Fibroblast of the aortic adventitia (primary cell): ENCODE measurements at places on chromosomes 1 and 21. TPM values are rescaled to one million over a fixed set of nuclear protein-coding genes. Genes with fewer than 3 reads are reported as not detected.

Gene CCDC190
- total RNA-seq: 0.16 and 4.6 TPM in 2 replicates

Gene AADACL4
- total RNA-seq: not detected in 2 replicates

Gene OR2T29
- not detected in 2 replicates for total RNA-seq

Gene SYT14
- total RNA-seq: 0.08 and 35.0 TPM in 2 replicates

Gene LCK
- total RNA-seq: not detected in 2 replicates

Gene NUDT4B
- 72.0 and 77.5 TPM in 2 replicates for total RNA-seq

Gene ACTL8
- not detected in 2 replicates for total RNA-seq

Gene MSH4
- 0.09 and 0.16 TPM in 2 replicates for total RNA-seq

Gene IFI44
- total RNA-seq: 14.2 and 66.6 TPM in 2 replicates

Gene NTMT2
- total RNA-seq: not detected in 2 replicates

Gene RPRD2
- total RNA-seq: 12.2 and 19.3 TPM in 2 replicates

Gene VCAM1
- 0.63 and 24.8 TPM in 2 replicates for total RNA-seq

- no peak for DNase-seq
Observed at GRCh38 chr1:50418600-50419109, 4.6 kb downstream of the DMRTA2 start.

DNA sequence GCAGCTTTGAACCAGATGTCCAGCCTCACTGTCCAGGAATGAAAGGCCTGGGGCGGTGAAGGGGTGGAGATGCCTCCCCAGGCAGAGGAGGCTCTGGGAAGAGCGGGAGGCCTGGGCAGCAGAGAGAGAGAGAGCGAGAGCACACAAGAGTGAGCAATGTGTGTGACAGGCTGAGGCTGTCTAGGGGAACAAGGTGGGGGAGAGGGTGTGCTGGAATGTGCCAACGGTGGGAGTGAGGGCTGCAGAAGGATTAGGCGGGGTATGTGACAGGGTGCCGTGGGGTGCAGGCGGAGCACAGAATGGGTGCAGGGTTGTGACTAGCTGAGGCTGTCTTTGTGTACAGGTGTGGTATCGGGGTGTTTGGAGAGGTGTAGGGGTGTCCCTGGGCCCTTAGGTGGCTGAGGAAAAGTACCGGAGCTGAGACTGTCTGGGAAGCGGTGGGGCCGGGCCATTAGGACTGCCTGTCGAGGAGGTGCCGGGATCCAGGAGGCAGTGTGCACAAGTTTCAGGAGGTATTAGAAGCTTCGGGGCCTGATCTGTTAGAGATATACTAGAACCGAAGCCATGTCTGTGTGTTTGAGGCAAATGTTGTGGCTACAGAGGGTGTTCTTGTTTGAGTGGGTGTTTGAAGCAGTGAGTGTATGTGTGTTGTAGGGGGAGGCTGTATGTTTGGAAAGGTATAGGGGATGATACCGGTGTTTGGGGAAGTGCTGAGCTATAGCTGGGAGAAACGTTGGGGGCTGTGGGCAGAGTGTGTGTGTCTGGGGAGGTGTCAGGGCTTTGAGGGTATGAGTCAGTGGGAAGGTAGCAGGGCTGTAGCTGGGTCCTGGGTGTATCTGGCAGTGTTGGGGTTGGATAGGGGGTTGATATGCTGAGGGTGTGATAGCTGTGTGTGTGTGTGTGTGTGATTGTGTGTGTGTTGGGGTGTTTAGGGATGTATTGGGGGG, 9.1 kb downstream of the AHDC1 start:
- no peak for DNase-seq

- no peak for DNase-seq
Observed at GRCh38 chr1:17825273-17826164, 70.4 kb downstream of the ACTL8 start.

DNA sequence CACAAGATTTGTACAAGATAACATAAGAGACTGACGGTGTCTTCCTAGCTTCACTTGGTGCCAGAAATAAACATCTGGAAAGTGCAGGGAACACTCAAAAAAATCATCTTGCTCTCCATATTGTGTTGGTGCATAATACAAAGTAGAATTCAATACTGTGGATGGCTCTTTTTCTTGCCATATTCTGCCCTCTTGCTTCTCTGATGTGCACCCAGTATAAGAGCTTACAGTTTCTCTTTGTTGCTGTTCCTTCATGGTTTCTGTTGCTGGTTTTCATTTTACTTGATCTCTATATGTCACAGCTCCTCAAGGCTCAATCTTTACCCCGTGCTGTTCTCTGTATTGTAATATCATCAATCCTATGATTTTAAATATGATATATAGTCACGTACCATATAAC, 528.5 kb upstream of the ZP4 start:
- DNase-seq: no peak

- no peak for DNase-seq
Observed at GRCh38 chr1:237279629-237280028, 237.6 kb downstream of the RYR2 start.

GRCh38 chr1:191579019-191579418, 579.2 kb upstream of the RGS18 start:
- DNase-seq: peak; percentile 28

DNA sequence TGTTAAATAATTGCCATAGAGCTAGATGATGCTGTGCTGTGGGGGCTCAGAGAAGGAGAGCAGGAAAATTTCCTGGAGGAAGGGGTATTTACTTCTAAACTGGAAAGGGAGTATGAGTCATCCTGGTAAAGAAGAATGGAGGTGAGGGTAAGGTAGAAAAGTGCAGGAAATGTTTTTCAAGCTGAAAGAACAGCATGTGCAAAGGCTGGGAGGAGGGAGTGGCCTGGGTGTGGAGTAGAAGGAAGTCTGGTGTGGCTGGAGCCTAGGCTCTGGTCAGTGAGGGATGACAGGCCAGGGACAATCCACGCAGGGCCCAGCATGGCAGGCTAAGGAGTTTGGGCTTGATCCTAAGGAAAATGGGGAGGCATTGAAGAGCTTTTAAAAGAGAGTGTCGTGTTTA, 45.9 kb downstream of the MATN1 start:
- no peak for DNase-seq

GRCh38 chr1:22738522-22738921, 27.9 kb downstream of the EPHB2 start:
- no peak for DNase-seq

DNA sequence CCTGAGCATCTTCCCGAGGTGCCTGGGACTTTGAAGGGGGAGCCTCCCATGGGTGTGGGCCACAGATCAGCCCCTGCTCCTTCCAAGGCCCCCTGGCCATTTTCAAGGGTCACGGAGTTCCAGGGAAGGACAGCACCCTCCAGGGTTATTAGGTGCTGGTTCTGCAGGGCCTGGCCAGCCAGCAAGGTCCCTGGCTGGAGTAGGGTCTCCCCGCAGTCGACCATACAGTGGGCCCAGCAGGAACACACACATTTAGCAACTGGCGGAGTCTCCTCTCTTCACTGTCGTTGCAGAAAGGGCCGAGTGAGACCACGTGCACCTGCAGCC, 17.7 kb upstream of the SUMO3 start:
- DNase-seq: no peak

DNA sequence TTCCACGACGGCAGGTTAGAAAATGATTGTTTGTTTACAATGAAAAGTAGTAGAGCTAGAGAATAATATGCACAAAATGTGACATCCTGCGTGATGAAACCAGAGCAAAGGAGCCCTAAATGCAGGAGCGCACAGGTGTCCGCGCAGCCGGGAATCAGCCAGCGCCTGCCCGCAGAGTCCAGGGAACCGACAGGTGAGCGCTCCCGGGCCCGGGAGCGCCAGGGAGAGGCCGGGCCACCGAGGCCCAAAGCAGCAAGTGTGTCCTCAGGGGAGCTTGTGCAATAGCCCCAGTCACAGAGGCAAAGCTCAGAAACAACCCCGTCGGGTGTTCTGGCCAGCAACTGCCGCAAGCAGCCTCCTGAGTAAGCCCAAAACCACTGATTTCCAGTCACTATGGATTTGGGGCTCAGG, 789 bp upstream of the GALE start:
- no peak for DNase-seq

GRCh38 chr1:199766218-199766792, 261.2 kb upstream of the NR5A2 start:
- DNase-seq: no peak

- DNase-seq: peak; percentile 80
Observed at GRCh38 chr1:176843352-176844297, 320.9 kb downstream of the ASTN1 start.

GRCh38 chr1:63352736-63353135, 14.7 kb upstream of the ALG6 start:
- no peak for DNase-seq

- DNase-seq: no peak
Observed at GRCh38 chr1:92168657-92169056, 49.1 kb upstream of the C1orf146 start.

GRCh38 chr1:12124693-12125421, 41.9 kb upstream of the TNFRSF1B start:
- peak; percentile 87 for DNase-seq

GRCh38 chr1:93237021-93237420, 56.5 kb downstream of the CCDC18 start:
- no peak for DNase-seq

GRCh38 chr1:230573658-230574057, 68.6 kb upstream of the COG2 start:
- DNase-seq: no peak

GRCh38 chr1:191662746-191663145, 495.5 kb upstream of the RGS18 start:
- DNase-seq: no peak

DNA sequence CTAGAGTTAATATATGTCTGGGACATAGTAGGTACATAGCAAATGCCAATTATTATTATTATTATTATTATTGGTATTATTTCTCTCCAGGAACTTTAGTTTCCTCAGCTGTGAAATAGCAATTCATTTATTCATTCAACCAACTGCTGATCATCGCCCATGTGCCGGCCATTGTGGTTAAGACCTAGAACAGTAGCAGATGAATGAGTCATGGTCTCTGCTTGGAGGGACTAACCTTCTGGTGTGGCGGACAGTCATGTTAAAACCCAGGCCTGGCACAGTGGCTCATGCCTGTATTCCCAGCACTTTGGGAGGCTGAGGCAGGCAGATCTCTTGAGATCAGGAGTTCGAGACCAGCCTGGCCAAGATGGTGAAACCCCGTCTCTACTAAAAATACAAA, 23.8 kb upstream of the LDLRAP1 start:
- DNase-seq: peak; percentile 52

DNA sequence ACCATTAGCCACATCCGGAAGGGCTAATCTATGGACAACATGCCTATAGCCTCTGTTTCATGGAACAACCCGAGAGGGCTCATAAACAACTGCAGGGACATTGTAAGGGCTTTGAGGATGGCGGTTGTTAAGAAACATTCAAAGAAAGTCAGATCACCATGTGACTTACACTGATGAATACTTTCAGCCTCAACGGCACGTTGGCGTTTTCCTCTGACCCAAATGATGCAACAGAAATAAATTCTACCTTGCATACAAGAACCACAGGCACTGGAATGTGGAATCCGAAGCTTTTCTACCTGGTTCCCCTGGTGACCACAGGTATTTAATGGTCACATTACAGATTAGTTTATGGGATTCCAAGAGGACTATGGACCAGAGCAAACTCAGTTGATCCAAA, 107.0 kb downstream of the CLIC6 start:
- DNase-seq: no peak

DNA sequence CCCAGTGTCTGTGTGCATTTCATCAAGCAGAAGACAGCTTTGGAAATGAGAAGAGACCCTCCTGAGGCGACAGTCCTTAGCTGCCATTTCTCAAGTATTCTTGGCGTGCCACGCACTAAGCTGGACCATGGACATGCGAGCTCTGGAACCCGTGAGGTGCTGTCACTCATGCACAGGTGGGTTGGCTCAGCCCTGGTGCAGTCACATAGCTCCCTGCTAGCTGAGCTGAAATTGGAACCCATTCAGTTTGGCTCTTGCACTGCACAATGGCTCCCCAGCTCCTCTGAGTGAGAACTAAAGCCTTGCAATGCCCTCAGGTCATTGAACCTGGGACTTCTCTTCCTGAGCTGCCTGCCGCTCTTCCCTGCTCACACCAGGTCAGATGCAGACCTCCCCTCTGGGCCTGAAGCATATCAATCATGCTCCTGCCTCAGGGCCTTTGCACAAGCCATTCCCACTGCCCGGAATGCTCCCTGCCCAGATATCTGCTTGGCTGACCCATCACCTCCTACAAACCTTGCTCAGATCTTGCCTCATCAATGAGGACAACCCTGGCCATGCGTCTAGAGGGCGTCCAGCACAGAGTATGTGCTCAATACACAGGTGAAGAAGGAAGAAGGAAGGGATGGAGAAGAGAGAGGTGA, 6.3 kb upstream of the SRARP start:
- DNase-seq: no peak

DNA sequence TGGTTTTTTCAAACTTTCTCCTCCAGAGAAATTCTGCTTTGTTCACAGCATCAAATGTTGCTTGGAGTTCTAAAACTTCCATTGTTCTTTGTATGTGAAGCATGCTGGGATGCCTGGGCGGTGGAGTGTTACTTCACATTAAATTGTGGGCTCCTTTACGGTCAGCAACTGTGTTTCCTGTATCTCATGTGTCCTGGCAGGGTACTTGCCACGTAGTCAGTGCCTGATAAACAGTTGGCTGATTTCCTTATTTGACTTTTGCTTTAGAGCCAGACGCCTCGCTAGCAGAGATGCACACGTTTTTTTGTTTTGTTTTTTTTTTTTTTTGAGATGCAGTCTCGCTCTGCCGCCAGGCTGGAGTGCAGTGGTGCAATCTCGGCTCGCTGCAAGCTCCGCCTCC, 96.7 kb downstream of the UCK2 start:
- peak; percentile 69 for DNase-seq

DNA sequence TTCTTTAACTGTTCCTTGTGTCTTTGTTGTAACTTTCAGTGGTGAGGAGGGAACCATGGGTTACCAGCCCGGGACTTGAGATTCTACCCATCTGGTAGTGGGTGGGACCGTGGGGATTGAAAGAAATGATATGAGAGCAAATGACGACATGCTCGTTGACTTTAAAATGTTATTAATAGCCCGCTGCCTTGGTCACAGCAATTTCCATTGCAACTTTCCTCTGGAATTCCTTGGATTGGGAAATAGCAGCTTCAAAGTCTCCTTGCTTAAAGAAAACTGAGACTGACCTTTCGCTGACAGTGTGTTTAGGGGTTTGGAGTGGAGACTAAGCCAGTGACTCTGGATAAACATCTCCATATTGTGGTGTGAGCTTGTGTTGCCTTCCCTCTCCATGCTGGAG, 44.2 kb upstream of the MARK1 start:
- peak; percentile 23 for DNase-seq

GRCh38 chr21:31115249-31115648, 77.0 kb upstream of the KRTAP19-8 start:
- no peak for DNase-seq

- DNase-seq: peak; percentile 9
Observed at GRCh38 chr1:10639011-10639774, 157.3 kb downstream of the CASZ1 start.

GRCh38 chr21:40507978-40508377, 339.0 kb downstream of the DSCAM start:
- no peak for DNase-seq
